NCI-H187 treated with DMSO at 0.1 percent for 48 hours (cell line): ENCODE measurements at places on chromosomes 11 and 22.

DNA sequence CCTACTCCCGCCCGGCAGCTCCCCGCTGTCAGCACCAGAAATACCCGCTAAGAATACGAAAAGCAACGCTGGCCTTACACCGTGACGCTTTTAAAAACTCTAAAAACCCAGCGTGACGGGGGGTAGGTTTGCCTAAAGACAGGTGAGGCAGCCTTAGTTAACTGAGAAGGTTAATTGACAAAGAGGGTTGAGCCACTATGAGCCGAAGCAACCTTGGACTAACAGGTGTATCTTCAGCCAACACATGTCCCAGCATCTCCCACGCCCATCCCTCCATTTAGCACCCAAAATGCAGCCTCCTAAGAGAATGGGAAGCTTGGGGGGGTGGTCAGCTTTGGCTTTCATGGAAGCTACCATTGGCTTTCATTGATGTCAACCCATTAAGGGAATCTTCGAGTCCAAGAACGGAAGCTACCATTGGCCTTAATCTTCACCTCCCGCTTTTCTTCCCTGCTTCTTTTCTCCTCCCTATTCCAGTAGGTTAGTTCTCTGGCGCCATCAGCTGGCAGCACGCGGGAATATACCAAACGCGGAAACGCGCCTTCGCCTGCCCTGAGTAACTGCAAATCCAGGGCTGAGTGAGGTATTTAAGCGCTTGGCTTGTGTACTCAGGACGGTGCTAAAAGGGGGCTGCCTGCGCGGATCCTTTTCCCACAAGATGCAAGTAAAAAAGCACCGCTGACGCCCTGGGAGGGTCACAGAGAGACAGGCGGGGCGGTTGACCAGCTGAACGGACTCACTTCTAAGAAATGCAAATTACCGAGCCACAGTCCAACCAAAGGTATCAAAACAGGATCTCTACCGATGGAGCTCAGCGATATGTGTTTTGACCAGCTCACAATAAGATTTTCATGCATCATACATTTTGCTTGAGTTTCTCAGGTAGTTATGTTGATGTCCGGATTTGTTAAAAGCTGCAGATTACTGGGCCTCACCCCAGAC lies 38.5 kb upstream of the GLYATL1 start:
- no peak for DNase-seq

- DNase-seq: no peak
Observed at GRCh38 chr11:76335842-76336241, 45.1 kb downstream of the THAP12 start.

DNA sequence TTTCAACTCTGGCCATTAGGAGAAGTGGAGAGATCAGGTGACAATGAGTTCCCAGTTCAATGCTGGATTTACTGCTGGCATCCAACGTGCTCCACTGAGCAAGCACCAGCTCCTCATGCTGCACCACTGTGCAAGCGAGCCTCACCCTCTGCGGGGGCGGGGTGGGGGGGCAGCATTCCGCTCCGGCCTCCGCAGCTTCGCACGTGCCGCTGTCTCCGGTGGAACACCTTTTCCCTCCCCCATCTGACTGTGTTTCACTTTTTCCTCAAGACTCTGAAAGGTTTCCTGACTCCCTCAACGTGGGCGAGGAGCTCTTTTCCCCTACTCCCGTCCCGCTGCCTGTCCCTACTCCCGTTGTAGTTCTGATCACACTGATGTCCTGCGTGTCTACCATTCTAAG lies 835 bp upstream of the RHOD start:
- DNase-seq: no peak

DNA sequence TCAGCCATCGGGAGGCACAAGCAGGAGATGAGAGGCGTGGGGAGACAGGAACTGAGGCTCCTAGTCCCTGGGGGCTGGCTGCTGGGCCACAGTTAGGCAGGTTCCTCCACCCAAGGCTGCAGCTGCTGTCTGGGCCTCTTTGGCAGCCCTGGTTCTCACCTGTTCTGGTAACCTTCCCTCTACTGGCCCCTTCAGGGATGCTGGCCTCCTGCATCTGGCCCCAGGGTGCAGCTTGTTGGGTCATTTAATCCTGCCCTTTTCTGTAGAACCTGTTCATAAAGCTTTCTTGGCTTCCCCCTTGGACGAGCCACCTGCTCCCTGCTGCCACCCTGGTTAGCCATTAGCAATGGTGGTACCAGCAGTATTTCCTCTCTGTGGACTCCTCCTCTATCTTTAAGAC lies 5.5 kb downstream of the USH1C start:
- no peak for DNase-seq

- DNase-seq: no peak
Observed at GRCh38 chr11:116472651-116473050, 300.1 kb downstream of the BUD13 start.
